ENCODE measurements at places on chromosomes 7 and 10. TPM values are rescaled to one million over a fixed set of nuclear protein-coding genes. Genes with fewer than 3 reads are reported as not detected.

DNA sequence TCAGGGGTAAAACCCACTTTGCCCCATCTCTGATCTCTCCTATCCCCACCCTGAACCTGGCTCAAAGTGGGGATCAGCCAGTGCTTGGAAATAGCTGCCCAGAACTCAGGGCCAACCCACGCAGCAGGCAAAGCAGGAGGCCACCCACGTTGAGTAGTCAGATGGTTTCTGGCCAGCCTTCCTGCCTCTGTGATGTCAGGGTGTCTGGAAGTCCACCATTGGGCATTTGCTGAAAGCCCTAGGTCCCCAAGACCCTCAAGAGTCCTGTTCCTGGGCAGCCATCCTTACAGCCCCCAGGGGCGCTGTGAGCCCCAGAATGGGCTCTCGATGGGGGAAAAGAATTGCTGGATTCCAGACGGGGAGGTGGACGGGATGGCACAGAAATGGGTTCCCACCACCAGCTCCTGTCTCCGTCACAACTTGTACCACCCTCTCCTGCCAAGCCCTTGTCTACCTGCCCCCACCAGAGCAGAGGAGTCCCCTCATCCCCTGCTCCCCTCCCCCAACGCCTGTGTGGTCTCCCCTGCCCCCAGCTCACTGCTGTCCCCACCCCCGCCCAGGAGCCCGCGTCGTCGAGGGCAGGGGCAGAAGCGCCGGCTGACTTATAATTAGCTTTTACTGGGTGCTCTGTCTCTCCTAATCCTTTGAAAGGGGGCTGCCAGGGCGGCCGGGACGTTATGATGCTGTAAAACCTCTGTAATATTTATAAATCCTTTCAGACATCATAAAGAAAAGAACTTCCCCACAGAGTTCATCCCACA, 3.9 kb downstream of the MYL10 start:
- peaks cover 21% of the 10 kb centered on the region for H3K4me1 ChIP-seq
- H3K4me3 ChIP-seq, result no peak overlapping the region
- no peak for DNase-seq
- H3K27ac ChIP-seq, result no peak overlapping the region
- H3K27me3 ChIP-seq, result no peaks in the 10 kb centered on the region

GRCh38 chr10:67506083-67506756, 189.8 kb downstream of the CTNNA3 start:
- H3K36me3 ChIP-seq, result no peaks in the 10 kb centered on the region
- no peaks in the 10 kb centered on the region for H3K27me3 ChIP-seq
- no peaks in the 10 kb centered on the region for H3K4me1 ChIP-seq
- H3K27ac ChIP-seq, result no peak overlapping the region
- DNase-seq, result no peak

GRCh38 chr7:79922894-79923293, 211.7 kb upstream of the GNAI1 start:
- no peak overlapping the region for H3K27ac ChIP-seq
- no peak for DNase-seq
- H3K36me3 ChIP-seq, result no peaks in the 10 kb centered on the region
- no peaks in the 10 kb centered on the region for H3K27me3 ChIP-seq
- H3K4me1 ChIP-seq, result no peaks in the 10 kb centered on the region

- peak overlapping the region; percentile 69 for H3K4me3 ChIP-seq
- no peaks in the 10 kb centered on the region for H3K36me3 ChIP-seq
- H3K27me3 ChIP-seq, result no peaks in the 10 kb centered on the region
- H3K27ac ChIP-seq, result no peak overlapping the region
- DNase-seq, result peak; percentile 72
- H3K4me1 ChIP-seq, result peaks cover 7% of the 10 kb centered on the region
These were observed 59.1 kb downstream of the STK32C start for GRCh38 chr10:132248455-132249225.

DNA sequence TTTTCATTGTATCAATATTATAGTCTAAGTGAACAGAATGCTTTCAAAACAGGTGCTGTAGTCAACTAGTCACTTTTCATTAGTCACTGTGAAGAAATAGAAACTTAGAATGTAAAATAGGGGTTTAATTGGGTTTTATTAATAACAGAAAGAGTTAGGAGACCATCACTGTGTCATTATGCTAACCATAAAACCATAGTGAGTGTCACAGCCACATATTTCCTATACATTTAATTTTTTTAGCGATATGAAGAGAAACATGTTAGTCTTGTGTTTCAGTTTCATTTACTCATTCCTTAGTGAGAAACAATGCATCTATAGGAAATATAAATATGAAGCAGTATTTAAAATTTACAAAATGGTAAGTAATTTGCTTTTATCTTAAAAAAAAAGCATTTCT, 22.2 kb downstream of the SPAG6 start:
- no peaks in the 10 kb centered on the region for H3K27me3 ChIP-seq
- no peak overlapping the region for H3K4me3 ChIP-seq
- no peaks in the 10 kb centered on the region for H3K36me3 ChIP-seq
- no peaks in the 10 kb centered on the region for H3K4me1 ChIP-seq
- no peak for DNase-seq
- no peak overlapping the region for H3K27ac ChIP-seq

DNA sequence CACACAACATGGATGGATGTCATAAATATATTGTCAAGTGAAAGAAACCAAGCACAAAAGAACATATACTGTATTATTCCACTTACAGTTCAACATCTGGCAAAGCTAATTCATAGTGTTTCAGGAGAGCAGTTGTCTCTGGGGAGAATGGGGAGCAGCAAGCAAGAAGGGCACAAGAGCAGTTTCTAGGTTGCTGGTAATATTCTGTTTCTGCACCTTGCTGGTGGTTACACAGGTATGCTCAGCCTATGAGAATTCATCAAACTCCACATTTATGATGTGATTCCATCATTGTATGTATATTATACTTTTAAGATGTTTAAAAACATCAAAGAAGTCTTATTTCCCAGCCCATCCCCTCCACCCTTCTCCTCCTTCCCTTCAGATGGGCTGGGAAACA, 18.1 kb upstream of the PALS2 start:
- H3K4me1 ChIP-seq, result no peaks in the 10 kb centered on the region
- no peaks in the 10 kb centered on the region for H3K27me3 ChIP-seq
- H3K36me3 ChIP-seq, result no peaks in the 10 kb centered on the region
- no peak for DNase-seq
- H3K27ac ChIP-seq, result no peak overlapping the region

- H3K27me3 ChIP-seq, result no peaks in the 10 kb centered on the region
- H3K36me3 ChIP-seq, result no peaks in the 10 kb centered on the region
- no peak overlapping the region for H3K4me3 ChIP-seq
- H3K4me1 ChIP-seq, result no peaks in the 10 kb centered on the region
- H3K27ac ChIP-seq, result no peak overlapping the region
- no peak for DNase-seq
These were observed 45.5 kb upstream of the HELLS start for GRCh38 chr10:94500063-94500462.

GRCh38 chr10:14405076-14406065, 74.6 kb upstream of the FRMD4A start:
- H3K27me3 ChIP-seq, result peaks cover 2% of the 10 kb centered on the region
- peaks cover 20% of the 10 kb centered on the region for H3K4me1 ChIP-seq
- DNase-seq, result no peak

DNA sequence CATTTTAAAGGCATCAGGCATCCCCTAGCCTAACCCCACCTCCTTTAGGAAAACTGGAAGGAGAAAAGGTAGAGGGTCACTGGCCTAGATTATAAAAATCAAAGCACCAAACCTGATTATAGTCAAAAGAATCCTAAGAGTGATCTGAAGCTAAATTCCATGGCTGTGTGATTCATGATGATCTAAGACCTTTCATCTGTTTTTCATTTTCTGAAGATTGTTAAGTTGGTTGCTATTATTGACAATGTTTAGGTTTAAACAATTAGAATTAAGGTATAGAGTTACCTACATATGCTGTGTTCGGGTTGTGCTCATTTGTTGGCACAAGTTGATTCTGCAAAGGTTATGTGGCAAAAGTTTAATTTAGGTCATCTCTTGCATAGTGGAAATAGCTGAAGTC, 148.7 kb downstream of the BICC1 start:
- no peak for DNase-seq
- peaks cover 37% of the 10 kb centered on the region for H3K36me3 ChIP-seq
- no peak overlapping the region for H3K4me3 ChIP-seq
- H3K4me1 ChIP-seq, result peaks cover 24% of the 10 kb centered on the region

- H3K27me3 ChIP-seq, result peaks cover 76% of the 10 kb centered on the region
- no peak overlapping the region for H3K4me3 ChIP-seq
- H3K4me1 ChIP-seq, result peaks cover 28% of the 10 kb centered on the region
These were observed 274.7 kb downstream of the GFRA1 start for GRCh38 chr10:115998301-115998700.

Gene ZNF365
- 0.39 TPM for total RNA-seq

Gene CDHR3
- total RNA-seq, result 19.1 TPM

Gene ZNF736
- total RNA-seq, result 0.07 TPM

Gene ZNF485
- 9.9 TPM for total RNA-seq

Gene RADIL
- total RNA-seq, result 8.6 TPM

Gene GOLGA7B
- total RNA-seq, result 0.07 TPM

Gene HMX3
- total RNA-seq, result not detected
